ENCODE measurements at places on chromosomes 4 and X. TPM values are rescaled to one million over a fixed set of nuclear protein-coding genes. Genes with fewer than 3 reads are reported as not detected.

The KLF8 gene
- total RNA-seq = 27.4 TPM

DNA sequence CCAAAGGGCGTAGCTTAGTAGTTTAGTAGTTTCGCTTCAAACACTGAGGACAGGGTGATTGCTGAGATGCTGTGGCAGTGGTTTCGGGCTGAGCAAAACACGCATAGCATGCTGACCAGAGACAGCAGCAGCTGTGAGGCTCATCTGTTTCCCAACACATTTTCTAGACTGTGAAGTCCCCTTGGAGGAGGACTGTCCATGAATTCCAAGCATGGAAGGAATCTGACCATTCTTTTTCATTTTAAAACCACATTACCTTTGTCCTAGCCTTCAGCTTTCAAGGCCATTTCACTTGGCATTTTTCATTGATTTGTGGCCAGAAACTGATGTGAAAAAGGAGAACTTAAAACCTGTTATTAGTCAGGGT, 240.9 kb downstream of the PALLD start:
- DNase-seq = no peak

DNA sequence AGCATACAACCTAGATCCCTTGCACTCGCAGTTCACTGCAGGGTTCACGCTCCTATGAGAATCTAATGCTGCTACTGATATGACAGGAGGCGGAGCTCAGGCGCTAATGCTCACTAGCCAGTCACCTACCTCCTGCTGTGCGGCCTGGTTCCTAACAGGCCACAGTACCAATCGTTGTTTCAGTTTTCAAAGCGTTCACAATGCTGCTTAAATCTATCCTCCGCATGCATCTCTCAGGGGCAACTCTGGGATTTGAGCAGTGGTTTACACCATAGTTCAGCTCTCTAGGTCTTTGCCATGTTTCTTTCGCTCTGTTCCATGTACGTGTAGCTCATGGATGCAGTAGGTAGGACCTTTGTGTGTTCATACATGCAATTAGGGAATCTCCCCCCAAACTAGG, 47.2 kb downstream of the CLOCK start:
- DNase-seq = no peak

The CDX4 gene
- total RNA-seq = not detected

DNA sequence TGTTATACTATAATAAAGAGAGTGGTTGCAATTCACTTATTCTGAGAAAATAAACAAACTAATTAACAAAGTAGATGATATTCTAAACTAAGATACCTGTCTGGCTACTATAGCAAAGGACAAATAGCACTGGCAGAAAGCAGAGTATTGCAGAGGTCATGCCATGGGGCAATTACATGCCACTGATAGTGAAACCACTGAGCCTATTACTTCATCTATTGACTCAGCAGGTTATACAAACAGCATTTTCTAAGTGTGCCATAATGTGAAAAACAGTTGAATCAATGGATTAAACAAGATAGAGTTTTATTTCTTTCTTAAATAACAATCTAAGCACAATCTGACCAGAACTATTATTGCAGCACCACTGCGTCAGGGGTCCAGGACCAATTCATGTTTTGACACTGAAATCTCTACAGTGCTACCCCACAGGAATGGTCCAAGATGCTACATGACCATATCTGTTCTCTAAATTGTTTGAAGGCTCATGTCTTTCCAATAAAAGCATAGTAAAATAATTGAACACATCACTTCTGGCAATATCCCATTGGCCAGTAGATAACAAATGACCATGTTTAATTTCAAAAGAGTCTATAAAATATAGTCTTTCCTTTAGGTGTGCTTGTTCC, 389.5 kb upstream of the GRID2 start:
- no peak for DNase-seq

GRCh38 chr4:165715989-165716388, 157.0 kb upstream of the TLL1 start:
- no peak for DNase-seq

The RTL3 gene
- 0.32 TPM for total RNA-seq
